ENCODE measurements at places on chromosomes 13 and 19.
A peak's percentile ranks its signal among the peaks of the same experiment; 100 is the strongest.

DNA sequence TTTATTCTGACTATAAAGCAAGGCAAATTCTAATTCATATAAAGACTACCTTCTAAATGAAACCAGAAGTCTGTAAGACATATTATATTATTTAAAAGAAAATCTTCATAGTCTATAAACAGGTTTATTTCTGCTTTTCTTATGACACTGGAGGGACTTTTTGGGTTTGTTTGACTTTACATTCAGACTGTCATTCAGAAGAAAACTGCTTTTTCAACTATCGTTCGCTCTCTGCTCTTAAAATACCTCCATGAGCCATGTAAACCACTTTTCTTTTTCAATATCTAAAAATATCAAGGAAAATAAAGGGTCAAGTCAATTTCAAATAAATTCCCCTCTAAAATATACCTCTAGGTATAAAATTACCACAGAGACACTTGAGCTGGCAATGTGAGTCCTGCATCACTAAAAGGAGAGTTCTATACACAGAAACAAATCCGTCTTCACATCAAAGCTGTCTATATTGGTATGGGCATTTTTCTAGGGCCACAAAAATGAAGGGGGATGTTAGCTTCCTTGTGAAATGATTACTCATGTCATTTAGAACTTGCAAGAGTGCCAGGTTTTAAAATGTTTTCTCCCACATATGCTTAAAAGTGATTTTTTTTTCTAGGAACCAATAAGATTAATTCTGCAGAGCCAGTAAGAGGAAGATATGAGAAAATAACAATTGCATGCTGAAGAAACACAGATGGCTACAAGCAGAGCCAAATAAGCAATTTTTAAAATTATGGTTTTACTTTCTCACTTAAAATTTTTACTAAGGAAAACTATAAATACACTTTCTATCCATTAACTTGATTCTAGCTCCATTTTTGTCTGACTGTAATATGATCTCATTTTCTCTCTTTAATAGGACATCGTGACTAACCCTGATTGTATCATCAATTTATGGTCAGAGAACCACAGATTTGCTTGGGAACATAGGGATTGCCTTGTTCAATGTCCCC is 181.8 kb downstream of the TBC1D4 start:
- H3K4me1 ChIP-seq: peaks cover 6% of the 10 kb centered on the region
- H3K36me3 ChIP-seq: peaks cover 4% of the 10 kb centered on the region
- H3K27me3 ChIP-seq: no peaks in the 10 kb centered on the region
- no peak for DNase-seq
- peak overlapping the region; percentile 53 for H3K27ac ChIP-seq

- peaks cover 8% of the 10 kb centered on the region for H3K4me1 ChIP-seq
- no peaks in the 10 kb centered on the region for H3K27me3 ChIP-seq
- no peak for DNase-seq
- H3K36me3 ChIP-seq: peaks cover 8% of the 10 kb centered on the region
- no peak overlapping the region for H3K27ac ChIP-seq
Measured at GRCh38 chr13:28297341-28297740, 159.0 kb downstream of the PAN3 start.

- no peaks in the 10 kb centered on the region for H3K36me3 ChIP-seq
- H3K4me3 ChIP-seq: peak overlapping the region; percentile 81
- peak; percentile 57 for DNase-seq
- H3K27ac ChIP-seq: peak overlapping the region; percentile 65
- H3K27me3 ChIP-seq: no peaks in the 10 kb centered on the region
- peaks cover 31% of the 10 kb centered on the region for H3K4me1 ChIP-seq
Measured at GRCh38 chr19:11382898-11383705, 1.0 kb downstream of the EPOR start.

GRCh38 chr13:110173247-110173818 is 133.6 kb downstream of the COL4A1 start:
- no peak for DNase-seq
- no peak overlapping the region for H3K4me3 ChIP-seq
- no peaks in the 10 kb centered on the region for H3K27me3 ChIP-seq
- no peak overlapping the region for H3K27ac ChIP-seq

DNA sequence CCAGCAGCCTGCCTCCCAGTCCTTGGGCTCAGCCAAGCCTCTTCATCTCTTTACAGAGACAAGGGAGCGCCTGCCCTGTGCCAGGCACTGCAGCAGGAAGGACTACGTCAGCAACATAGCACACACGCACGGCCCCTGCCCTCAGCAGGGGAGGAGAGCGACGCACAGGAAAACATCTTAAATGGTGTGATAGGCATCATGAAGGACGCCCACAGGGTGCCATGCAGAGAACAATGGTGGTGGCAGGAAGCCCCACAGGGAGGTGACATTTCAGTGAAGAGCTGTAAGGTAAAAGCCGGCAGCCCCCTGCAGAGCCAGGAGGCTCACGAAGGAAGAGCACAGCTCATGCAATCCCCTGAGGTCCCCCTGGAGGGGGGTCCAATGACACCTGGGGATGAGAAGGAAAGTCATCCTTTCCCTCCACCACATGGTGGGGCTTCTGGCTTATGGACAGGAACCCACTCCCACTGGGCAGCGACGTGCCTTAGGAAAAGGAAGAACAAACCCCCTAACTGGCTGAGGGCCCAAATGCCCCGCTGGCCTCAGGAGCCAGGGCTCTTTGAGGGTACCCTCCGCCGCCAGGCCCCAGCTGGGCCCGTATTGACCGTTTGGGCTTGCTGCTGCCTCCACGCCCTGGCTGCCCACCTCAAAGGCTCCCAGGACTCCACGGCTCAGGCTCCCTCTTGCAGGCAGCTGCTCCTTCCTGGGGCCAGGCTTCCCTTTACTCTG is 37.3 kb upstream of the C13orf42 start:
- no peaks in the 10 kb centered on the region for H3K4me1 ChIP-seq
- no peak overlapping the region for H3K27ac ChIP-seq
- no peak for DNase-seq
- peaks cover 8% of the 10 kb centered on the region for H3K27me3 ChIP-seq
- H3K4me3 ChIP-seq: no peak overlapping the region
- no peaks in the 10 kb centered on the region for H3K36me3 ChIP-seq

DNA sequence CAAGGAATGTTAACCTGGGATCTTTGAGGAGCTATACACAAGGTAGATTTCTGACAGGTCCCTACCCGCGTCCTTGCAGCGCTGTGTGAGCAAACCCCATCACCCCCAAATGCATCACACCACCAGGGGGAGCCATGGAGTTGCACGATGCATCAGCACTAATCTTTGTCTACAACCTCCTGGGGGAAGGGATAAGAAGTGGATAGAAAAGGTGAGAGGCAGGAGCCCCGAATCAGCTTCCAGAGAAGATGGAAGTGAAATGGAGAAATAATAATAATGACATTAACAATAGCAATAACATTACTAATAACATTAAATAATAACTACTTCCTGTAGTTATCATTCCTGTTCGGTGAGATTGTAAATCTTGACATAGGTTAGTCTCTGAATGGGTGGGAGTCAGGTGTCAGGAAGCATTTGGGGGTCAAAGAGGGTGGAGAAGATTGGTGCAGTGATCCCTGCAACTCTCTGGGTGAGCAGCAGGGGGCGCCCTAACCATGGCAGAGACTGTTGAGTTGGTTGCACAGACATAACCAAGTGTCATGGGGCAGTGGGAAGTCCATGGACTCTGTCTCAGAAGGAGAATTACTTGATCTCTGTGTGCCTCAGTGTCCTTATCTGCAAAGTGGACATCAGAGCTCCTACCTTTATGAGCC is 16.5 kb downstream of the SIGLEC7 start:
- no peak overlapping the region for H3K27ac ChIP-seq
- no peaks in the 10 kb centered on the region for H3K36me3 ChIP-seq
- no peak overlapping the region for H3K4me3 ChIP-seq
